HFFc6 (cell line): ENCODE measurements at places on chromosomes 1 and 21. TPM values are rescaled to one million over a fixed set of nuclear protein-coding genes. Genes with fewer than 3 reads are reported as not detected.

The LRRC53 gene
- total RNA-seq = not detected in 3 replicates

The IGSF9 gene
- not detected in 3 replicates for total RNA-seq

The HSD3B2 gene
- not detected in 3 replicates for total RNA-seq

The SYT14 gene
- 8.6 to 9.9 TPM (median 8.7 TPM) in 3 replicates for total RNA-seq

The C1orf115 gene
- 0.08 to 0.50 TPM (median 0.39 TPM) in 3 replicates for total RNA-seq

DNA sequence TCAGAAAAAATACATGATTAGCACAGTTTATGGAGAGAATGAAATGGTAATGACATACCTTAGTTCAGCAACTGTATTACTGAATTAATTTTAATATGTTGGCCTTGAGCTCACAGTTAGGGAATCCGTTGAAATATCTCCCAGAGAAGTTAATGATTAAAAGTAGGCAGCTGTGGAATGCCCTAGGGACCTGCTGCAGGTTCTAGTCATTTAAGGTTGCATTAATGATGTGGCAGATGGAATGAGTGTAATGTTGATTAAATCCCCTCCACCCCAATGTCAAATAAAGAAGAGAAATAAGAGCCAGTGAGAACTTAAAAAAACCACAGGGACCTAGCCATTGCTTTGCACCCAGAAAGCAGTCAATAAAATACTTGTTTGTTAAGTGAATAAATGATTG lies 40.3 kb upstream of the TRIM45 start:
- DNase-seq = no peak

The RHBDL2 gene
- 0.65 to 1.6 TPM (median 0.99 TPM) in 3 replicates for total RNA-seq

- DNase-seq = no peak
These were observed 157.0 kb upstream of the EDN2 start for GRCh38 chr1:41641475-41641814.

The NCDN gene
- 44.9 to 56.5 TPM (median 50.0 TPM) in 3 replicates for total RNA-seq

- DNase-seq = no peak
These were observed 3.5 kb upstream of the ACP6 start for GRCh38 chr1:147673816-147674215.

The CA14 gene
- total RNA-seq = not detected in 3 replicates

The KCNH1 gene
- 1.1 to 1.6 TPM (median 1.1 TPM) in 3 replicates for total RNA-seq

- DNase-seq = no peak
These were observed 8.4 kb downstream of the SGIP1 start for GRCh38 chr1:66542314-66542713.

The KIF21B gene
- total RNA-seq = not detected in 2 replicates

- no peak for DNase-seq
These were observed 17.9 kb downstream of the PLPP3 start for GRCh38 chr1:56561227-56562019.

The PRAMEF6 gene
- not detected in 2 replicates for total RNA-seq

DNA sequence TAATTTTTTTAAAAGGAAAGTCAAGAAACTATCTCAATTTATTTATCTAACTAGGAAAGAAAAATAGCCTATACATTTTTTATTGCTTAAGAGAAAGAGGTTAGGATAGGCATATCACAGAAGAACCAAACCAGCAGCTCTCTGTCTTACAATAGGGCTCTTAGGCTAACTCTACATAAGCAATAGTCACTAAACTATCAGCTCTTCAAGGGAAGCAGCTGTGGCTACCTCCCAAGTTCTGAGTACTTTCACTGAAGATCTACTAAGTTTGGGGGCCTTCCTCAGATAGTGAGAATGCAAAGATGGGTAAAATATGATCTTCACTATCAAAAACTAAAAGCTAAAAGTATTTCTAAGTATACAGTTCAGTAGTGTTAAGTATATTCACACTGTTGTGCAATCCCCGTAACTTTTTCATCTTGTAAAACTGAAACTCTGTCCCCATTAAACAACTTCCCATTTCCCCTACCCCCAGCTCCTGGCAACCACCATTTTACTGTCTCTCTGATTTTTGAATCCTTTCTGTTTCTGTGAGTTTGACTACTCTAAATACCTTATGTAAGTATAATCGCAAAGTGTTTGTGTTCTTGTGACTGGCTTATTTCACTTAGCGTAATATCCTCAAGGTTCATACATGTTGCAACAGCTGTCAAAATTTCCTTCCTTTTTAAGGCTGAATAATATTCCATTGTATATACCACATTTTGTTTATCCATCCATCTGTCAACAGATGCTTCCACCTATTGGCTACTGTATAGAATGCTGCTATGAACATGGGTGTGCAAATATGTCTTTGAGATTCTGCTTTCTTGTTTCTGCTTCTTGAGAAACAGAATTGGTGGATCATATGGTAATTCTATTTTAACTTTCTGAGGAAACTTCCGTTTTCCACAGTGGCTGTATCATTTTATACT lies 73.3 kb downstream of the ACBD6 start:
- no peak for DNase-seq

The RUNX3 gene
- total RNA-seq = not detected in 3 replicates

DNA sequence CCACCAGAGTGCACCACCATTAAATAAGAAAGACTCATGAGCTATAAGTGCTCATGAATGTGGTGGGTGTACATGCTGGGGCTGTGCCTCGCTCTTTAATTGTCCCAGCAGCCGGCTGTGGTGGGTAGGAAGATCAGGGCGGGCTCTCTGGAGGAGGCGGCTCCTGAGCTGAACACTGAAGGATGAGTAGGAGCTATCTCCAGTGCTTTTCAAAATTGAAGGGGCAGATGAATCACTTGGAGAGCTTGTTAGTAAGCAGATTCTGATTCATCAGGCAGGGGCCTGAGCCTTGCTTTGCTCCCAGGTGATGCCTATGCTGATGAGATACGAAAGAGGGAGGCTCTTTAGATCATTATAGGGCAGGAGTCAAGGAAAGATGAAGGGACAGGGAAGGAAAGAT lies 54.1 kb downstream of the ETS2 start:
- peak; percentile 49 for DNase-seq
